ENCODE measurements at places on chromosomes 2 and 18.

- no peak for DNase-seq
These were observed 78.3 kb downstream of the HDAC4 start for GRCh38 chr2:239322416-239323086.

DNA sequence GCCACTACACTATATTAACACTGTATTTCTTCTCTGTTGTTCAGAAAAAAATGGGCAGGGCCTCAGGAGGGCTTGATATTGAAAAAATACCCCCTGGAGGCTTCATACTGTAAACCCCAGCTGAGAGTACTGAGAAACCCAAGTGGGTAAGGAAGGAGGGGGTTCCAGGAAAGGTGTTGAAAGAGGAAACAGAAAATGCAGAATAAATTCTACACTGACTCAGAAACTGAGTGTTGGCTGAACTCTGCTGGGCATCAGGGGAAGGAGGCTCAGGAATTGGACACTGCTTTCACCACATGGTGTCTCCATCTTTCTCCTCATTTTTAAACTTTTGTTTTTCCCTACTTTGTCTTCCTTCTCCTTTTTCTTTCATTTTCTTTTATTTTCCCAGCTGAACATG is 253.7 kb downstream of the DYM start:
- no peak for DNase-seq

- DNase-seq: no peak
These were observed 218.6 kb downstream of the SH3RF3 start for GRCh38 chr2:109347626-109348025.

DNA sequence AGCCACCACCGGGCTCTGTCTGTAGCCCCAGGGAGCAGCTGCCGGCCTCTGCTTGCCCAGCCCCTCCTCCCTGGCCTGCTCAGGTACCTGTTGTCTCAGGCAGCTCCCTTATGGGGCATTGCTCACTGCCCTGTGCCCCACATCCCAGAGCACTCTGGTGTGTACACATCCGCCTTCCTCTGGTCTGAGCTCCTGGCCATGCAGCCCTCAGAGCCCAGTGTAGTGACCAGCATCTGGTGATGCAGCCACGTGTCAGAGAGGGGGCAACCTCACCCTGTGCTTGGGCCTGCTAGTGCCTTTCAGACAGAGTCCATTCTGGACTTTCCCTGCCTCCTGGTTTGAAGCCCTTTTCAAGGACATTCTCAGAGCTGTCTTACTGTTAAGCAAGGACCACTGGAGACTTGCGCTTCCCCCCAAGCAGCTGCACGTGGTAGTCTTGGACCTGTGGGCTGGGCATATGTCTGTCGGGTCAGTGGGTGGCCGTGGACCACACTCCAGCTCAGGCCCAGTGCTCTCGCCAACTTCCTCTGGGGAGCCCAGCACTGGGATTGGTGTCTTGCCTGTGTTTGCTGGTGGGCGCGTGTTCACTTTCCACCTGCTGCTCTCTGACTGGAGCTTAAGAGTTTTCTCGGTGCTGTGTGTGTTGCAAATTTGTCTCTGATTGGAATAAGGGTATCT is 30.7 kb downstream of the DGKD start:
- no peak for DNase-seq

GRCh38 chr18:61785588-61785987 is 107.2 kb downstream of the RNF152 start:
- DNase-seq: no peak

DNA sequence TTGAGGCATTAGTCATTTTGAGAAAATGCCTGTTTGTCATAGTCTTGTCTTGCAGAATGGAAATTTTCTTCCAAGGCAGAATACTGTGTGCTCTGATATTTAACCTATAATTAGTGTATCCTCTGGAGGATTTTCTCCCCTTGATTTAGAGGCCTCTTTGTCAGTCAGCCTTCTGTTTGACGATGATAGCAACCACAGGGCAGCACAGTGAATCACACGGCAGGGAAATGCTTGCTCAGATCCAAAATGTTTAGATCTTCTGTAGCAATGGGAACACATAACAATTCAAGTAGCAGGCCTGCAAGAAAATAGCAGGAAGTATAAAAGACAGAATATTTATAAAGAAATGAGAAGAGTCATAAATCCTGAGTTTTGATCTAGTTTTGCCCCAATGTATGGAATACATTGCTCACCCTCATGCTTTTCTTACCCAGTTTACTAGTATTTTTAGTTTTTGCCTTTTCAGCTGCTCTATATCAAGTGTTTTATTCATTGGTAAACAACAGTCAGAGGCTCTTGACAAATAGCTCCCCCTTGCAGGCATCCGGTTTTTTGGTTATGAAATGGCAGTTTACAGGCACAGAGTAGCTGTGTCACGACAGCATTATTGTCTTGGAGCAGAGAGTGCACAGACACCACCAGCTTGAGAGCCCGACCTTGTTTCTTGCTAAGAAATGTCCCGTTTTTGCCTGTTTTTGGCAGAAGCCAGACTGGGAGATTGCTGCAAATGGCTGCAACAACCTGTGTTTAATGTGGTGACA is 185.1 kb downstream of the MYO3B start:
- DNase-seq: no peak

GRCh38 chr2:109555346-109555900 is 58.3 kb downstream of the SEPTIN10 start:
- DNase-seq: no peak

GRCh38 chr2:196163285-196163684 is 8.1 kb downstream of the STK17B start:
- DNase-seq: no peak

GRCh38 chr18:73774811-73775509 is 372.7 kb downstream of the FBXO15 start:
- DNase-seq: no peak
